Mesothelial cell of epicardium (in vitro differentiated cells): ENCODE measurements at places on chromosomes 11 and 22. TPM values are rescaled to one million over a fixed set of nuclear protein-coding genes. Genes with fewer than 3 reads are reported as not detected.
A peak's percentile ranks its signal among the peaks of the same experiment; 100 is the strongest.

The ART1 gene
- total RNA-seq: not detected in 3 replicates

DNA sequence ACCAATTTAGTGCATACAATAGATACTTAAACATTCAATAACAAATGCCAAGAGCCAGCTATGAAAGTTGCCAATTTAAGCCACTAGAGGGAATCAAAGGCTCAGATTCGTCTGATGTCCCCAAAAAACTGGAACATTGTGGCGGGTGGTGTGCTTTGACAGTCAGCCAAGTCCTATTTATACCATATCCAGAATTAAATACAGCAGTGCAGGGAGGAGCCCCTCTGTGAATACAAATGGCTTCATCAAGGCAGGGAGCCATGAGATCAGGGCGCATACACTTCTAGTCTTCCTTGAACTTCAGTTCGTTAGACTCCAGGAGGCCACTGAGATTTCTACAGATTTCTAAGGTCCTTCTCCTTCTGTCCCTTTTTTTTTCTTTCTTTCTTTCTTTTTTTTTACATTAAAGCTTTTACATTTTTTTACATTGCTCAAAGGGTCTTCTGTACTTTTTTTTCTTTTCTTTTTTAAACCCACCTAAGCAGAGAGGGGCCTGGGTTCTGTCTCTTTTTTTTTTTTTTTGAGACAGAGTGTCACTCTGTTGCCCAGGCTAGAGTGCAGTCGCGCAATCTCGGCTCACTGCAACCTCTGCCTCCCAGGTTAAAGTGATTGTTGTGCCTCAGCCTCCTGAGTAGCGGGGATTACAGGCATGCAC is 41.5 kb upstream of the HSPA8 start:
- no peak overlapping the region for H3K4me3 ChIP-seq
- peaks cover 19% of the 10 kb centered on the region for H3K4me1 ChIP-seq
- no peaks in the 10 kb centered on the region for H3K36me3 ChIP-seq
- H3K27me3 ChIP-seq: no peaks in the 10 kb centered on the region
- no peak overlapping the region for H3K27ac ChIP-seq

The MUC5AC gene
- not detected in 3 replicates for total RNA-seq

DNA sequence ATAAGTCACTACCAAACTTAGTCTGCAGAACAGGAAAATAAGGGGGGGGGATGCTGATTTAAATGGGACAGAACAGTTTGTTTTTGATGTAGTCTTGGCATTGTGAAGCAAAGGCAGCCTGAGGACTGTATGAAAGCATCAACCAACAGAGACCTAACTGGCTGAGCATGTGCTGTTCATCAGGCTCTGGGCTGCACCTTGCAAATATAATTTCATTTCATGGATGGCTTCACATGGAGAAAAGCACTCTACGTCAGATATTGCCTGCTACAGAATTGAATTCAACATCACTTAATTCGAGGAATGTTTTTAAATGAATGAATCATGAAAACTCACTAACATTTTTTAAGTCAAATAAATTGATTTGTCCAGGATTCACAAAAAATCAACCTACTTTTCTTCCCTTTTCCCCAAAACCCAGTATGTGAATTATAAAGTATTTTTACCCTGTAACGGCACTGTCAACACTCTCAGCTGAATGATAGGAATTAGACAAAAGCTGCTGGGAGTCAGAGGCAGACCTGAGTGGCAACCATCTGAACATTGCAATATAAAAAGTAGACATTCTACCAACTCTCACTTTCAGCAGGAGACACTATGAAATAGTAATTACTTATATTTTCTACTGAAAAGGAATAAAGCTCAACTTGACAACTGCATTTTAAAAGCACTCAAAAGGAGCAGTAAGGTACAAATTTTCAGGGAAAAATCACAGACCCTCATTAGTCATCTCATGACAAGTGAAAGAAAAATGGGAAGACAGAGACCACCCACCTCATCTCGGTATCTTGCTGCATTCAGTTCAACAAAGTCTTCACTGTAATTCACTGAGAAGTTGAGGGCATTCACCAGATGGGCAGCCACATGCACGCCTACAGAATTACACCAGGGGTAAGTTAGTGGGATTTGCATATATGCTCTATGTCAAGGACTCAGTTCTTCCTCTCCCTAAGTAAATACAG is 47.5 kb downstream of the NOX4 start:
- peaks cover 24% of the 10 kb centered on the region for H3K4me1 ChIP-seq
- DNase-seq: no peak
- peaks cover 37% of the 10 kb centered on the region for H3K36me3 ChIP-seq
- H3K27ac ChIP-seq: peak overlapping the region; percentile 63
- no peak overlapping the region for H3K4me3 ChIP-seq
- no peaks in the 10 kb centered on the region for H3K27me3 ChIP-seq

The C22orf15 gene
- total RNA-seq: 0.36 to 0.82 TPM (median 0.52 TPM) in 3 replicates

GRCh38 chr11:36510594-36510942 is 496 bp upstream of the TRAF6 start:
- no peak for DNase-seq
- H3K27ac ChIP-seq: peak overlapping the region; percentile 99
- H3K36me3 ChIP-seq: no peaks in the 10 kb centered on the region

The NXPE2 gene
- 0.20 to 0.34 TPM (median 0.22 TPM) in 3 replicates for total RNA-seq

- H3K36me3 ChIP-seq: no peaks in the 10 kb centered on the region
- H3K4me3 ChIP-seq: no peak overlapping the region
- no peak overlapping the region for H3K27ac ChIP-seq
Observed at GRCh38 chr11:68678031-68678441, 6.3 kb upstream of the GAL start.

The CSRP3 gene
- total RNA-seq: not detected in 3 replicates

The TRIM64 gene
- not detected in 3 replicates for total RNA-seq

DNA sequence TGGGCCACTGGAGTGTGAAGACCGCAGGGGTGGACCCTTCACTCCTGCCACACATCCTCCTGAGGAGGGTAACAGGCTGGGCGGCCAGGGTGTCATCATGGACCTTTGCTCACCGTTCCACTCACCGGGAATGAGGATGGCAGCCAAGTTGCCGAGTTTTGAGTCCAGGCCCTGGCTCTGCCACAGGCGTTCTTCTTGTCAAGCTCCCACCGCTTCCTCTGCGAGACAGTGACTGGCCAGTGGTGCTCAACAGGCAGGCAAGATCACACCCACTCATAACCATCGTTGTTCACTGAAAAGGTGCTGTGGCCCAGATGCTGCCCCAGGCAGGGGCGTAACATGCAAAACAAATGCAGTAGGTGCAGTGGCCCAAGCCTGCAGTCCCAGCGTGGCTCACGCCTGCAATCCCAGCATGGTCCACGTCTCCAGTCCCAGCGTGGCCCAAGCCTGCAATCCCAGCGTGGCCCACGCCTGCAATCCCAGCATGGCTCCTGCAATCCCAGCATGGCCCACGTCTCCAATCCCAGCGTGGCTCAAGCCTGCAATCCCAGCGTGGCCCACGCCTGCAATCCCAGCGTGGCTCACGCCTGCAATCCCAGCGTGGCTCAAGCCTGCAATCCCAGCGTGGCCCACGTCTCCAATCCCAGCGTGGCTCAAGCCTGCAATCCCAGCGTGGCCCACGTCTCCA is 5.0 kb upstream of the PANX2 start:
- no peaks in the 10 kb centered on the region for H3K36me3 ChIP-seq
- peaks cover 23% of the 10 kb centered on the region for H3K27me3 ChIP-seq
- H3K27ac ChIP-seq: no peak overlapping the region
- no peak for DNase-seq
- no peak overlapping the region for H3K4me3 ChIP-seq
- peaks cover 5% of the 10 kb centered on the region for H3K4me1 ChIP-seq

GRCh38 chr11:111347723-111348115 is 31.4 kb downstream of the POU2AF1 start:
- peaks cover 12% of the 10 kb centered on the region for H3K4me1 ChIP-seq
- no peak overlapping the region for H3K27ac ChIP-seq
- no peak overlapping the region for H3K4me3 ChIP-seq
- peaks cover 4% of the 10 kb centered on the region for H3K27me3 ChIP-seq
- no peak for DNase-seq
- no peaks in the 10 kb centered on the region for H3K36me3 ChIP-seq

The TMEM126B gene
- 28.6 to 31.0 TPM (median 29.5 TPM) in 3 replicates for total RNA-seq

DNA sequence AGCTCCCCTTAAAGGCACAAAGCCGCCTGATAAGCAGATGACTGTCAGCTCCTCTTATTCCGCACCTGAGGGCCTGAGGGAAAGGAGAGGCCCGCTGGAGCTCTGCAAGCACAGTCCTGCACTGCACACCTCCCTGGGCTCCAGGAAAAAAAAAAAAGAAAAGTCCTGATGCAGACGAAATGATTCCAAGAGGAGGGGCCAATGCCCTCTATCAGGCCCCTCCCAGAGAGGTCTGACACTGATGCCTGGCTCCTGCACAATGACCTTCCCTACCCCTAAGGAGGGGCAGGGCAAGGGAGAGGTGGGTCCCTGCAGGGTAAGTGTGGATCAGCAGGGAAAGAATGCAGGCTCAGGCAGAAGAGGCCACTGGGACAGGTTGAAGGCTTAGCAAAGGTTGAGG is 572.7 kb downstream of the SOX6 start:
- DNase-seq: no peak
- no peak overlapping the region for H3K27ac ChIP-seq
- no peak overlapping the region for H3K4me3 ChIP-seq
- H3K36me3 ChIP-seq: no peaks in the 10 kb centered on the region

GRCh38 chr11:73445980-73446379 is 69.8 kb downstream of the RELT start:
- H3K27ac ChIP-seq: no peak overlapping the region
- H3K4me3 ChIP-seq: no peak overlapping the region
- no peaks in the 10 kb centered on the region for H3K4me1 ChIP-seq
- no peak for DNase-seq
- peaks cover 3% of the 10 kb centered on the region for H3K36me3 ChIP-seq

- H3K4me3 ChIP-seq: no peak overlapping the region
- peaks cover 13% of the 10 kb centered on the region for H3K4me1 ChIP-seq
- H3K27me3 ChIP-seq: no peaks in the 10 kb centered on the region
Observed at GRCh38 chr11:2945031-2945756, 16.0 kb upstream of the PHLDA2 start.

The ADAMTS8 gene
- 0.70 to 1.3 TPM (median 0.96 TPM) in 3 replicates for total RNA-seq

The C11orf65 gene
- 1.00 to 1.6 TPM (median 1.1 TPM) in 3 replicates for total RNA-seq

DNA sequence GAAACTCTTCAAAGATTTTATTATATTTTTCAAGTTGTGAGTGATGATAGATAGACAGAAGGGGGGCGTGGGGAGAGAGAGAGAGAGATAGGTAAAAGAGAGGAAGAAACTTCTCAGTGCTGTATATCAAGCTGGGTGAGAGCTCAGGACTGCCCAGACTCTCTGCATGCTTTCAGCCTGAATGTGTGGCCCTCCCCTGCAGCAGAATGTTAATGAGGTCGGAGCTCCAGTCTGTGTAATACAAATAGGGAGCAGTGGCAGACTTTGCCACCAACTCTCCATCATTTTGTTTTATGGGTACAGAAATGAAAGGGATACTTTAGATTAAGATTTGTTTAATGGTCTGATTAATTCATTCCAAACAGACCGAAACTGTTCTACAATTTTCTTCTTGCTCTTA is 752.8 kb downstream of the OPCML start:
- peaks cover 8% of the 10 kb centered on the region for H3K4me1 ChIP-seq
- no peak for DNase-seq
- H3K36me3 ChIP-seq: no peaks in the 10 kb centered on the region
- peaks cover 26% of the 10 kb centered on the region for H3K27me3 ChIP-seq

The GTSE1 gene
- total RNA-seq: 15.3 to 18.7 TPM (median 16.7 TPM) in 3 replicates

- H3K27ac ChIP-seq: no peak overlapping the region
- peaks cover 2% of the 10 kb centered on the region for H3K36me3 ChIP-seq
- H3K27me3 ChIP-seq: peaks cover 7% of the 10 kb centered on the region
- H3K4me1 ChIP-seq: peaks cover 37% of the 10 kb centered on the region
Observed at GRCh38 chr11:117723277-117724024, 73.6 kb downstream of the DSCAML1 start.

GRCh38 chr11:11296434-11296833 is 56.6 kb downstream of the CSNK2A3 start:
- no peak overlapping the region for H3K27ac ChIP-seq
- H3K36me3 ChIP-seq: no peaks in the 10 kb centered on the region
- peaks cover 5% of the 10 kb centered on the region for H3K4me1 ChIP-seq
- DNase-seq: no peak

The BRD1 gene
- total RNA-seq: 60.3 to 65.0 TPM (median 64.1 TPM) in 3 replicates

The PICK1 gene
- 69.3 to 75.6 TPM (median 74.3 TPM) in 3 replicates for total RNA-seq

GRCh38 chr11:118806400-118806799 is 15.4 kb upstream of the DDX6 start:
- no peak overlapping the region for H3K4me3 ChIP-seq
- DNase-seq: no peak
- H3K36me3 ChIP-seq: no peaks in the 10 kb centered on the region
- no peaks in the 10 kb centered on the region for H3K4me1 ChIP-seq

DNA sequence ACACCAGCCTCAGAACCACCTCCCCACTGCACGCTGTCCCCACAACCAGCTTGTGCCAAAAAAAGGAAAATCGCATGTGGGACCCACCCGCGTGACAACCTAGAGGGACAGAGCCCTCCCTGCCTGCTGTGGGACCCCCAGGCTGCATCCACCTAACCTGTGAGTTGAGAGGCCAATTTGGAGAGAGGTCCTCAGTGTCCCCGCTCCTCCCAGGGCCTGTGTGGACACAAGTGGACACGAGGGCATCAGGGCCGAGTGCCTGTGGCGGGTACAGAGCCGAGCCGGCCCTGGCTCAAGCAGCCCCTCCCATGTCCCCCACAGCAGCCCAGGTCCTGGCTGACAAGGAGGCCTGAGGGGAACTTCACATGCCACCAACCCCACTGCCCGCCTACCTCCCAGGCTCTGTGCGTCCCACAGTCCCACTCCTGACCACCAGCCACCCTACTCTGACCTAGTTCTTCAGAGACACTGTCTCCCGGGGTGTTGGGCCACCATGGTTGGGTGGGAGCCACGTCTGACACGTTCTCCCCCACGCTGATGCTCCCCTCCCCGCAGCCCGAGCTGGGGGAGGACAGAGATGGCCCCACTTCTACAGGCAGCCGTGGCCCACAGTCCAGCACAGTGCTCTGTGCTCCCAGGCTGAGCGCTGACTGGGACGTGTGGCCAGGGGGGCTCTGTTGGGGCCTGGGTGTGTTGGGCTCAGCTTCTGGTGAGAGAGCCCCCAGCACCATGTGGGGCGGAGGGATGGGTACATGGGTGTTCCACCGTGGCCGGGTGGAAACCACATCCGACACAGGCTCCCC is 19.2 kb downstream of the SELENOO start:
- H3K36me3 ChIP-seq: peaks cover 21% of the 10 kb centered on the region
- no peaks in the 10 kb centered on the region for H3K27me3 ChIP-seq
- DNase-seq: no peak
- H3K4me1 ChIP-seq: no peaks in the 10 kb centered on the region

The MGAT3 gene
- total RNA-seq: 43.6 to 45.3 TPM (median 45.0 TPM) in 3 replicates

The ELMOD1 gene
- 0.69 to 0.75 TPM (median 0.73 TPM) in 3 replicates for total RNA-seq

DNA sequence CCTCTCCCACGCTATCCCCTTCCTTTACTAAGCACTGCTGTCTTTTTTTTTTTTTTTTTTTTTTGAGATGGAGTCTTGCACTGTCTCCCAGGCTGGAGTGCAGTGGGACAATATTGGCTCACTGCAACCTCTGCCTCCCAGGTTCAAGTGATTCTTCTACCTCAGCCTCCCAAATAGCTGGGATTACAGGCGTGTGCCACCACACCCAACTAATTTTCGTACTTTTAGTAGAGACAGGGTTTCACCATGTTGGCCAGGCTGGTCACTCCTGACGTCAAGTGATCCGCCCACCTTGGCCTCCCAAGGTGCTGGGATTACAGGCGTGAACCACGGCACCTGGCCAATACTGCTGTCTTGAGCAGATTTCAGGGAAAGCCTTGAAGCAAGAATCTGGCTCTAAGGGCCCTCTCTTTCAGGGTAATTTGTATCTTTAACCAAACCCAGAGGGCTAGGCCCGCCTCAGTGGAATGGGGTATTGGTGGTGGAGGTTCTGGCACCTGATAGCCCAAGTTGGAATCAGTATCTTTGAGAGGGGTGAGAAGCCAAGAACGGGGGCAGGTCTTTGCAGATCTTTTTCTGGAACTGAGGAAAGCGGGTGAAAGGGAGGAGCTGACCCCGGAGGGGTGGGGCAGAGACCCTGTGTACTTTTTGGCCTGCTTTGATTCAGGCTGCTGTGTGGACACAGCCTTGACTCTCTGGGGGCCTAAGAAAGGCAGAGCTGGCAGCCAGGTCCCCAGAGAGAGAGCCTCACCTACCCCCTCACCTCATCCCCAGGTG is 37.0 kb downstream of the TRIOBP start:
- H3K4me1 ChIP-seq: peaks cover under 1% of the 10 kb centered on the region
- no peaks in the 10 kb centered on the region for H3K27me3 ChIP-seq
- DNase-seq: no peak
- no peak overlapping the region for H3K4me3 ChIP-seq
- H3K27ac ChIP-seq: no peak overlapping the region
